ENCODE measurements at places on chromosomes 12 and 14. TPM values are rescaled to one million over a fixed set of nuclear protein-coding genes. Genes with fewer than 3 reads are reported as not detected.

M6PR gene
- 402 TPM for total RNA-seq

CLEC4C gene
- not detected for total RNA-seq

CMTM5 gene
- 0.14 TPM for total RNA-seq

ADGRD1 gene
- 10.2 TPM for total RNA-seq

CLEC4D gene
- not detected for total RNA-seq

NAV3 gene
- 42.1 TPM for total RNA-seq

LTBR gene
- 71.6 TPM for total RNA-seq

EPS8 gene
- 87.8 TPM for total RNA-seq

STYK1 gene
- total RNA-seq: 0.14 TPM

BTBD7 gene
- total RNA-seq: 24.9 TPM

KRT72 gene
- total RNA-seq: not detected

KRT85 gene
- total RNA-seq: not detected

UNG gene
- 18.1 TPM for total RNA-seq

CDK2 gene
- 7.1 TPM for total RNA-seq

MMP17 gene
- 11.7 TPM for total RNA-seq

LIN7A gene
- total RNA-seq: 12.7 TPM

PLCZ1 gene
- not detected for total RNA-seq

KLHL33 gene
- total RNA-seq: 0.18 TPM

RFX4 gene
- not detected for total RNA-seq

SOAT2 gene
- not detected for total RNA-seq

PLD4 gene
- total RNA-seq: 0.09 TPM

MFAP5 gene
- total RNA-seq: 20.3 TPM

KSR2 gene
- total RNA-seq: not detected

DDN gene
- total RNA-seq: under 0.01 TPM

RERG gene
- total RNA-seq: 0.28 TPM

ADSS1 gene
- 5.3 TPM for total RNA-seq

EFS gene
- 3.1 TPM for total RNA-seq

FZD10 gene
- not detected for total RNA-seq

TSPAN8 gene
- 0.43 TPM for total RNA-seq

INHBE gene
- 12.7 TPM for total RNA-seq

RD3L gene
- not detected for total RNA-seq

HCAR3 gene
- total RNA-seq: not detected

C3AR1 gene
- total RNA-seq: 0.18 TPM

APOF gene
- not detected for total RNA-seq

KRT5 gene
- total RNA-seq: 1.3 TPM

TAS2R42 gene
- not detected for total RNA-seq

HOXC10 gene
- 0.43 TPM for total RNA-seq

OTOGL gene
- 0.14 TPM for total RNA-seq

SIX4 gene
- 7.8 TPM for total RNA-seq

CCDC88C gene
- 0.85 TPM for total RNA-seq

FUT8 gene
- 137 TPM for total RNA-seq

DLGAP5 gene
- 3.6 TPM for total RNA-seq

TTC9 gene
- under 0.01 TPM for total RNA-seq

SAMD15 gene
- total RNA-seq: 3.1 TPM

COCH gene
- 0.14 TPM for total RNA-seq

B4GALNT3 gene
- total RNA-seq: not detected

KRT83 gene
- not detected for total RNA-seq

SIX1 gene
- total RNA-seq: 2.8 TPM

GRIN2B gene
- total RNA-seq: 0.14 TPM

P2RX2 gene
- total RNA-seq: not detected

KRT74 gene
- total RNA-seq: not detected

GPR65 gene
- total RNA-seq: 0.28 TPM

DCN gene
- total RNA-seq: 1,181 TPM
